ENCODE measurements at places on chromosomes 4 and X. TPM values are rescaled to one million over a fixed set of nuclear protein-coding genes. Genes with fewer than 3 reads are reported as not detected.

Gene F8A2
- total RNA-seq = not detected

Gene NAT8L
- 18.8 TPM for total RNA-seq

Gene RBM47
- 0.48 TPM for total RNA-seq

Gene SCML2
- total RNA-seq = 14.2 TPM

Gene TRMT44
- 20.1 TPM for total RNA-seq

Gene SMIM10
- 2.6 TPM for total RNA-seq

Gene DUSP21
- not detected for total RNA-seq

Gene TMPRSS11A
- not detected for total RNA-seq

All from neural crest cell (in vitro differentiated cells).